ENCODE measurements at places on chromosomes 1 and 21.
A peak's percentile ranks its signal among the peaks of the same experiment; 100 is the strongest.

- DNase-seq: no peak
Measured at GRCh38 chr1:20112279-20113000, 6.9 kb downstream of the PLA2G2D start.

DNA sequence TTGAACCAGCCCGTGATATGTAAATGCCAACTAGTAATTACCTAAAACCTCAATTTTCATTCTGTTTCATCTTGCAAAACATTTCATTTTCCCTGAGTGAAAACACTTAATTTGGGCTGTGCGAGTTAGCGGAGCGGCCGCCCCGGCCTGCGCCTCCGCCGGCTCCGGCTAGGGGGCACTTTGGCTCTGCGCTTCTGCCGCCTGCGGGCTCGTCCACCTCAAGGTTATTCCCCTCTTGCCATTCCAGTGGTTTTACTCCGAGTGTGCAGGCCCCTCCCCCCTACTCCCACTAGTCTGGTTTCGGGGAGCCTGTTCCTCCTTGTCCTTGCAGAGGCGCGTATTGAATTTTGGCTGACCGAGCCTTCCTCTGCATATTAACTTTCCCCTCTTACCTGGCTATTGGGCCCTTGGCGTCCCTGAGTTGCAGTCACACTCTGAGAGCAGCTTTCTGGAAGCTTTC lies 55.6 kb downstream of the PEX14 start:
- DNase-seq: peak; percentile 46

DNA sequence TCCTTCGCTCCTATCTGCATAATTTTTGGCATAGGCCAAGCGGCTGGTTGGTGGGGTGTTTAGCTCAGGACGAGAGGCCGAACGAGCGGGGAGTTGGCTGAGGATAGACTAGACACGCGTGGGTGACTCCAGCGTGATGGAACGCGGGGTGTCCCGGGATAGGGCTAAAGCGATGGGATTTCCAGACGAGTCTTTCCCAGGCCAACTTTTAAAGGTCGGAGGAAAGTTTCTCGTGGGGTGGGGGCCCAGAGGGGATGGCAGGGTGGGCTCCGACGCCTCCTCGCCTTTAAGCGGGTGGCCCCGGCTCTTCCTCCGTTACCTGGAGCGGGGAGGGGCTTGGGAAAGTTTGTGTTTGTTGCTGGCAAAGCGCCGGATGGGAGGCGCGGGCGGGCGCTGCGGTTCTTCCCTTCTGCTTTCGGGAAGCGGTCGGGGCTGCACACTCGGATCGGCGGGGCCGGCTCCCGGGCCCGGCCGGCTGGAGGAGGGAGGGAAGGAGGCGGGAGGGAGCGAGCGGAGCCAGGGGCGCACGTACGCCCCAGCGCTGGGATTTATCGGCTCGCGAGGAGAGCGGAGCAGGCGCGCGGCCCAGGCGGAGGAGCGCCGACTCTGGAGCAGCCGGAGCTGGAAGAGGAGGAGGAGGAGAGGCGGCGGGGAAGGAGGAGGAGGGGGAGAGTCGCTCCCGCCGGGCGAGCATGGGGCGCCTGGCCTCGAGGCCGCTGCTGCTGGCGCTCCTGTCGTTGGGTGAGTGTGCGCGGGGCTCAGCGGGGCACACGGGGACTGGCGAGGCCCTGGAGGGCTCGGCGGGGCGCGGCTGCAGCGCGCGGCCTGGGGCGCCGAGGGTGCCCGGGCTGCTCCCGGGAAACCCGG lies at the start of gene PTGFRN:
PTGFRN (plus strand) TSS at position 405 of the 867 bp plus-strand sequence; CDS start at position 693, 288 bp downstream.
- DNase-seq: peak; percentile 69

DNA sequence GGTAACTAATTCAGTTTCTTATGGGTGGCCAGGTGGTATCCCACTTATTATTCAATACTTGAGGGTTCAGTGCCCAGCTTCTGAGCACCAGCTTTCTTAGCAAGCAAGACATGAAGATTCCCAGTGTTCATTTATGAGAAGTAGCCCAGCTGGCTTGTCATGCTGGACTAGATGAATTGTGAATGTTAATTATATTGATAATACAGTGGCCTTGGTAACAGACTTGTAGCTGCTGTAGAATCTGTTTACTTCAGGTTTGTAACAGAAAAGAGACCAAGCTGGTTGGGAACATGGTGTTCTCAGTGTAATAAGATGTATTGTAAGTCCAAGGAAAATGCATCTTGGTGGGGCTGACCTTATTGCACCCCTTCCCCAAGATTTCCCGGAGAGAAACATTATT lies 10.1 kb downstream of the AHCYL1 start:
- DNase-seq: no peak

Measured in suppressor macrophage treated with lipopolysaccharide for 4 hours (primary cell).